Left ventricle myocardium inferior (tissue), 1 donor: ENCODE measurements at places on chromosomes 6 and 20. TPM values are rescaled to one million over a fixed set of nuclear protein-coding genes. Genes with fewer than 3 reads are reported as not detected.

Gene PERP
- 53.9 TPM for total RNA-seq

Gene RAB44
- 0.05 TPM for total RNA-seq

Gene GSS
- 17.2 TPM for total RNA-seq

Gene KCNK5
- total RNA-seq, result 0.47 TPM

Gene GPX5
- not detected for total RNA-seq

Gene ZNFX1
- total RNA-seq, result 22.2 TPM

Gene TP53TG5
- 0.80 TPM for total RNA-seq

Gene HCK
- 4.3 TPM for total RNA-seq

Gene ARHGAP40
- not detected for total RNA-seq

Gene DLGAP4
- total RNA-seq, result 51.7 TPM

Gene SLC17A1
- not detected for total RNA-seq

Gene SEMG1
- not detected for total RNA-seq

Gene ADGRG6
- total RNA-seq, result 3.6 TPM

Gene FAM83C
- not detected for total RNA-seq

Gene OR12D3
- not detected for total RNA-seq

Gene ARMH2
- not detected for total RNA-seq

Gene TFAP2C
- 0.19 TPM for total RNA-seq

Gene RBBP8NL
- not detected for total RNA-seq

Gene GTSF1L
- not detected for total RNA-seq

Gene MOG
- total RNA-seq, result 14.7 TPM

Gene TGM3
- total RNA-seq, result not detected

Gene PRDM13
- not detected for total RNA-seq

Gene CD83
- total RNA-seq, result 1.8 TPM

Gene AKAP7
- 10.9 TPM for total RNA-seq

Gene MAP7
- total RNA-seq, result 3.1 TPM

Gene ASF1A
- total RNA-seq, result 27.6 TPM

Gene SUN5
- not detected for total RNA-seq

Gene FGD2
- total RNA-seq, result 6.0 TPM

Gene AGER
- 1.8 TPM for total RNA-seq

Gene RSPO4
- not detected for total RNA-seq

Gene KIAA1755
- 7.1 TPM for total RNA-seq
